Stromal cell of bone marrow (primary cell): ENCODE measurements at places on chromosomes 5 and 9.

DNA sequence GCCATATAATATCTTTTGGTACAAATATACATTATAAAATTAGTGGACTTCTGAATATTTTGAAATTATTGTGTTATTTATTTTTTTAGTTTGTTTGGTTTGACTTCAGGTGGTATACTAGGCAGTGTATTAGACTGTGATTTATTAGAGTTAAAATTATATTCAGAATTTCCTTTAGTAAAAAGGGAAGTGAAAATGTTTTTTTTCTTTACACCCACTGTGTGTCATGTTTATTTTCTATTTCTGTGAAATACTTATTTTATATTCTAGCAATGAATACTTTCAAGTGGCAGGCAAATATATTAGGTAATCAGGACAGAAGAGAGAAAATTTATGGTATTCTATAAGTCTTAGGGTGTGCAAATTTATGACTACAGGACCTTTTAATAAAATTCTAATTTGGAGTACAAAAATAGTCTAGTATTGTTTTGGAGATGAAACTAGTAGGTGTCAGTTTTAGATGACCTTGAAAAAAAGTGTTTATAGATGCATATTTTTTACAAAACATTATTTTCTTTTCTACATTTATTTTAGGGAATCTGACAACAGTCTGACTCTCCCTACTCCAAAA, 8.8 kb downstream of the CSNK1G3 start:
- no peak for DNase-seq

DNA sequence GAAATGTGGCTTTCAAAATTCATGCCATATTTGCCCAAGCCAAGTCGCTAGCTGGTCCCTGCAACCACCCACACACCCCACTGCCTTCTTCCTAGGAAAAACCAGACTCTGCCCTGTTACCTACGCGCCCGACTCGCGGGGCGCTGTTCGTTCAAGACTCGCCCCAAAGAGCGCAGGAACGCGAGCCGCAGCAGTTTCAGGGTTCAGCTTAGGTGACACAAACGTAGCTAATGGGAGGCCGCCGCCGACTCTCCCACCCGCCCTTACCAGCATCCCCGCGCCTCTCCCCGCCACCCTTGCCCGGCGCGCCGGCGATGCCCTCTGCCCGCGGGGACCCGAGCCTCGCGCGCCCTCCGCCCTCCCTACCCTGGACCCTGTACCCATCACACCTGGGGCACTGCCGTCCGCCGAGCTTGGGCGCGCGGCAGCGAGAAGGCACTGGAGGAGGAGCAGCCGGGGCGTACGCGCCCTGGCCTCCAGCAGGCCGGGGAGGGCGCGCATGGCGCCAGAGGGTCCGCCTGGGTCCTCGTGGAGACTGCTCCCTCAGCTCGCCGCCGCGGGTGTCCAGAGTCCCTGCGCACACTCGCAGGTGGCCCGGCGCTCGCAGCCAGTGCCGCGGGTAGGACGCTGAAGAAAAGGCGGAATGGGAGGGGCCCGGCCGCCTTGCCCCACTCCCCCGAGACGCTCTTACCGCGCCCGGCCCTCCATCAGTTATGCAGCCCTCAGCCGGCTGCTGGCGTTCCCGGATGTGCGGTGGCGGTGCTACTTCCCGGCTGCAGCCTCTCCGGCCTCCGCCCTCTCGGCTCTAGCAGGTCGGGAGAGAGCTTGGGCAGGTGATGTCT, at the start of gene EMB:
TSS of gene EMB (minus strand) at position 638 of the 842 bp plus-strand sequence. CDS start at position 501, 137 bp downstream.
- DNase-seq, result peak; percentile 8

DNA sequence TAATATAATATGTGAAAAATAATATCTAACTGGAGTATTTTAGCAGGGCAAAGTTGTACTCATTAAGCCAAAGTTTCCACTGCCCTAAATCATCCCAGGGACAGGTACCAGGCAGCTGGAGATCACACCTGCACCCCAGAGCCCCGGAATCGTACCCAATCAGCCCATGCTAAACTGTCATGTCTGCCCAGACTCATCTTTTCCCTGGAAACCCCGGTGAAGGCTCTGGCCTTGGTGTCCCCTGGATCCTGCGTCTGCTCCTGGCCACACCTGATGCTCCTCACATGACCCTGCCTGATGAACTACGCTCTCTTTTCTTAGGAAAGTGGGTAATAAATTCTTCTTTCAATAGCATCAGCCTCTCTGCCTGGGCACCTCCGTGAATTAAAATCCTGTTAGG, 15.6 kb upstream of the IRX2 start:
- DNase-seq, result no peak

DNA sequence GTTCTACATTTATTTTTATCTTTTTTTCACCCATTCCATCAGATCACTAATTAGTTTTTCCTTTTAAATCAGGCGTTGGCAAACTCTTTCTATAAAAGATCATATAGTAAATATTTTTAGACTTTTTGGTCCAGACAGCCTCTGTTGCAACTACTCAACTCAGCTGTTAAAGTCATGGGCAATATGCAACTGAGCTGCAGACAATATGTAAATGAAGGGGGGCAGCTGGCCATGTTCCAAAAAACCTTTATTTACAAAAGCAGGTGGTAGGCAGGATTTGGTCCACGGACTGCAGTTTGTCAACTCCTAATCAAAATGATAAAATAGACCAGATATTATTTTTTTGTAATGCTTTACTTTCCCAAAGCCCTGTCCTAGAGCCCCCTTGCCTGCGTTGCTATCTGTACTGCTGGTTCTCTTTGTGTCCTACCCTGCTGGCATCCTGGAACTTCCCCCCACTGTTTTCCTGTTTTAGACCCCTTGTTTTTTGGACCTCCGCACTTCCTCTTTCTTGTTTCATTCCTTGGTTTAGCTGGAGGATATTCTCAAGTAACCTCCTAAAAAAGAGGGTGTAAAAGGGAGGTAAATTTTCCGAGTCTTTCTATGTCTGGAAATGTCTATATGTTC, 24.7 kb upstream of the TNFSF8 start:
- no peak for DNase-seq

GRCh38 chr9:69932901-69933300, 110.7 kb upstream of the MAMDC2 start:
- DNase-seq, result no peak

- no peak for DNase-seq
Observed at GRCh38 chr5:179306191-179307012, 38.9 kb downstream of the ADAMTS2 start.

- DNase-seq, result no peak
Observed at GRCh38 chr5:56012281-56012963, 17.7 kb upstream of the IL6ST start.

DNA sequence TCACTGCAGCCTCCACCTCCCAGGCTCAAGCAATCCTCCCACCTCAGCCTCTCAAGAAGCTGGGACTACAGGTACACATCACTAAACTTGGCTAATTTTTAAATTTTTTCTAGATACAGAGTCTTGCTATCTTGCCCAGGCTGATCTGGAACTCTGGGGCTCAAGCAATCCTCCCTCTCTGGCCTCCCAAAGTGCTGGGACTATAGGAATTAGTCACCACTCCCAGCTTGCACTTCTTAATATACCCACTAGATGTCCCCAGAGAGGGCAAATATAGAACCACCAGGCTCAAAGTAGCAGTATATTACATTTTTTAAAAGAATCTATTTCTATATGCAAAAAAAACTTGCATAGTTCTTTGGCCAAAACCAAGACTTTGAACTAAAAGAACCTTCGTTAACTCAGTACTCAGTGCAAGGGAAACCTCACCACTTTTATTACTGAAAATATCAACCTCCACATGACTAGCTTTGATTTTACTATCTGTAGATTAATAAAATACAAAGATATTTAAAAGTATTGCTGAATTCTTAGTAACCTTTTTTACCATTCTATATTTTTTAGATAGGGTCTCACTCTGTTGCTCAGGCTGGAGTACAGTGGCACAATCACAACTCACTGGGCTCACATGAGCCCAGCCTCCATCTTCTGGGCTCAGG, 25.8 kb upstream of the HSD17B3 start:
- peak; percentile 52 for DNase-seq

GRCh38 chr5:102554082-102554481, 55.3 kb upstream of the SLCO6A1 start:
- DNase-seq, result no peak

DNA sequence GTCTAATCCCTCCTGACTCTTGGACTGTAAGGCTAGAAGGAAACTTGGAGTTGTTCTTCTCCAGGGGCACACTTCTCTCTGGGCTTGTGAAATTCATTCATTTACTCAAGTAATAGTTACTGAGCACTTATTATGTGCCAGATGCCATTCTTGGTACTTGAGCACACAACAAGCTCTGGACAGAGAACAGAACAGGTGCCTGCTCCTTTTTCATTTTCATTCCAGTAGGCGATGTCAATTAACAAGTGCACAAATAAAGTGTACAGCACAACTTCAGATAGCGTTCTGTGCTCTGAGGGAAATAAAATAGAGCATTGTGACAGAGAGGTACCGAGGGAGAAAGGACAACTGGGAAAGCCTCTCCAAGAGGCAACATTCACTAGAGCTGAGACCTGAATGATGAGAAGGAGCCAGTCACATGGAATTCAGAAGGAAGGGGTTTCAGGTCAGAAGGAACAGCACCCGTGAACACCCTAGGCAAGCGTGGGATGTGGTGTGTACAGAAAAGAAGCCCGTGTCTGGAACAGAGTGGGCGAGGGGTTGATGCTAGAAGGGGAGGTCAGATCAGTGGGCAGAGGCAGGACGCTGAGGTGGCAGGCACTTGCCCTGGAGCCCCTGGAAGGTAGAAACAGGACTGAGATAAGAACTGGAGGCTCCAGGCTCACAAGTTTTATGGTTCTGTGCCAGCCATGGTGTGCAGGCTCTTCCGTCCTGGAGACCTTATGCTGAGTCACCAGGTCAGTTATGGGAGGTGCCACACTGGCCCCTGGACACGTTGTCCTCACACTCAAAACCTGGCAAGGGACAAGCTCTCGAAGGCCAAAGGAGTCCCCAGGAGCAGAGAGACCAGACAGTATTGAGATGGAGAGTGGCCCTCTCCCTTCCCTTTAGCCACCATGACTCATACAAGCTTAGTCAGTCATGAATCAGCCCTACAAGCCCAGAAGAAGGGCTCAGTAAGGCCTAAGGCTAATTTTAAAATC, 7.2 kb upstream of the ABLIM3 start:
- DNase-seq, result peak; percentile 78

- no peak for DNase-seq
Observed at GRCh38 chr9:116990592-116990991, 303.5 kb downstream of the TRIM32 start.
